Peyer's patch (tissue), 4 donors: ENCODE measurements at places on chromosomes 1 and 21. TPM values are rescaled to one million over a fixed set of nuclear protein-coding genes. Genes with fewer than 3 reads are reported as not detected.
A peak's percentile ranks its signal among the peaks of the same experiment; 100 is the strongest.

RHD gene
- total RNA-seq = not detected

CDC14A gene
- 97.6 TPM for total RNA-seq

- no peaks in the 10 kb centered on the region for H3K4me1 ChIP-seq
- no peak overlapping the region for H3K4me3 ChIP-seq
Observed at GRCh38 chr21:21845901-21846300, 847.7 kb downstream of the NCAM2 start.

TFAP2E gene
- total RNA-seq = not detected

GRCh38 chr1:107949467-107950253 lies 15.3 kb downstream of the VAV3 start:
- H3K4me1 ChIP-seq = no peaks in the 10 kb centered on the region
- no peaks in the 10 kb centered on the region for H3K36me3 ChIP-seq
- H3K27me3 ChIP-seq = no peaks in the 10 kb centered on the region
- no peak overlapping the region for H3K27ac ChIP-seq
- H3K4me3 ChIP-seq = no peak overlapping the region
- no peak for DNase-seq

TPTE gene
- total RNA-seq = not detected

GRCh38 chr1:54356680-54357147 lies 49.5 kb downstream of the SSBP3 start:
- no peak for DNase-seq
- H3K4me3 ChIP-seq = peak overlapping the region; percentile 24
- H3K4me1 ChIP-seq = no peaks in the 10 kb centered on the region
- H3K27ac ChIP-seq = no peak overlapping the region

DNA sequence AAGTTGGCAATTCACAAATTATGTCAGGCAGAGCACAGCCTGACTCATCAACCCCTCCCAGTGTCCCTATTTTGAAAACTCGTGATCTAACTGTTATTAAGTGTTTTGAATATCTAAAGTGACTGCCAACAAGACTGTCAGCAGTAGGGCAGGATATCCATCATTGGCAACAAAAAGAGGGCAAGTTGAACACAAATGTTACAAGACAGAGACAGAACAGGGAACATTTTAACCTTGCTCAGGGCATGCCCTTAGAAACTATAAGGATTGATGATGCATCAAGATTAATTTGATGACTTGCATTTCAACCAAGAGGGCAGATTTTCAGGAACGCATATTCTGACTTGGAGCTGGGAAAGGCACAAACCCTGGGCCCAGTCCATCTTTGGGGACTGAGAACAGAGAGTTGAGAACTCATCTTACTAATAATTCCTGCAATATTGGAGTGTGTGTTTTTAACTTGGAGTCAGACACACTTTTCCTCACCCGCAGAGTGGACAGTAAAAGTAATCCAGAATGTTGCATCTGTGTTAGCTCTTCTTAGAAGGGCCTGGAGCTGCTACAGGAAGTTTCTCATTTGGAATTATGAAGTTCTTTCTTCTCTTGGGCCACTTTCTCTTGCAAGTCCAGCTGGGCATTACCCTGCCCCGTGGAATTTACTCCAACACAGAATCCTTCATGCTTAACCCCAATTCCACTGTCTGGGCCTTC lies 317.2 kb downstream of the LTN1 start:
- H3K27me3 ChIP-seq = no peaks in the 10 kb centered on the region
- no peaks in the 10 kb centered on the region for H3K4me1 ChIP-seq
- no peaks in the 10 kb centered on the region for H3K36me3 ChIP-seq
- no peak for DNase-seq
- H3K4me3 ChIP-seq = no peak overlapping the region
- H3K27ac ChIP-seq = no peak overlapping the region

C1orf94 gene
- total RNA-seq = not detected

- peak; percentile 33 for DNase-seq
- H3K4me3 ChIP-seq = no peak overlapping the region
- no peaks in the 10 kb centered on the region for H3K27me3 ChIP-seq
- H3K36me3 ChIP-seq = no peaks in the 10 kb centered on the region
Observed at GRCh38 chr1:16120407-16120806, 35.5 kb downstream of the EPHA2 start.

- no peaks in the 10 kb centered on the region for H3K36me3 ChIP-seq
- H3K4me3 ChIP-seq = peak overlapping the region; percentile 6
- H3K27ac ChIP-seq = peak overlapping the region; percentile 31
- peaks cover 3% of the 10 kb centered on the region for H3K27me3 ChIP-seq
- H3K4me1 ChIP-seq = peaks cover 8% of the 10 kb centered on the region
Observed at GRCh38 chr1:3774946-3775489, 2.5 kb downstream of the SMIM1 start.

DNA sequence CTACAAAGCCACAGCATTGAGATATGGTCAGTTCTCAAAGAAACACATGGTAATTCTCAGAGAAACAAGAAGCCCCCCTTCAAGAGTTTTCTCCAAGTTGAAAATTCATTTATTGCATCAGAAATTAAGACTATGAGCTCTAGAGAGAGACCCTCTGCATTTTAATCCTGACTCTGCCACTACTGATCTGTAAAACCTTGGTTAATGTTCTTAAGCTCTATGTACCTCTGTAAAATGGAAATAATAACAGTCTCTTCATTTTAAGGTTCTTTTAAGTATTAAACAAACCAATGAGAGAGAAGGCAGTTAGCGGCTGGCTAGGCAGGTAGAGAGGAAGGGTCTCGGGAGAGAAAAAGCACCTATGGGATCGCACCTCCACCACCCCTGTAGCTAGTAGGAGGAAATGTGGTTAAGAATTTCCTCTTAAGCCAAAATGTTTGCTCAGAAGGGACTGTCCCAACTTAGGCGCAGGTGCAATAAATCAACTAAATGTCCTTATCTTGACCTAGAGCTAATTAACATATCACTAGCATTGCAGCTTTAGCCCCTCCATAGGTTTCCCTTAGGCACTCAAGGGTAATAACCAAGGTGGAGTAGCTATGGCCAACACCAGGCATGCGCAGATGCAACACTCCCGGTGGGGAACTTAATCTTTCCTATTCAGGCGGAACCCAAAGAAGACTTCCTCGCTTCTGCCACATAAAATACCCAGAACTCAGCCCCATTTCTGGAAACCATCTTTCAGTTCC lies 1685.4 kb downstream of the MRPL39 start:
- no peak overlapping the region for H3K4me3 ChIP-seq
- H3K36me3 ChIP-seq = no peaks in the 10 kb centered on the region
- H3K4me1 ChIP-seq = no peaks in the 10 kb centered on the region
- DNase-seq = no peak

DNA sequence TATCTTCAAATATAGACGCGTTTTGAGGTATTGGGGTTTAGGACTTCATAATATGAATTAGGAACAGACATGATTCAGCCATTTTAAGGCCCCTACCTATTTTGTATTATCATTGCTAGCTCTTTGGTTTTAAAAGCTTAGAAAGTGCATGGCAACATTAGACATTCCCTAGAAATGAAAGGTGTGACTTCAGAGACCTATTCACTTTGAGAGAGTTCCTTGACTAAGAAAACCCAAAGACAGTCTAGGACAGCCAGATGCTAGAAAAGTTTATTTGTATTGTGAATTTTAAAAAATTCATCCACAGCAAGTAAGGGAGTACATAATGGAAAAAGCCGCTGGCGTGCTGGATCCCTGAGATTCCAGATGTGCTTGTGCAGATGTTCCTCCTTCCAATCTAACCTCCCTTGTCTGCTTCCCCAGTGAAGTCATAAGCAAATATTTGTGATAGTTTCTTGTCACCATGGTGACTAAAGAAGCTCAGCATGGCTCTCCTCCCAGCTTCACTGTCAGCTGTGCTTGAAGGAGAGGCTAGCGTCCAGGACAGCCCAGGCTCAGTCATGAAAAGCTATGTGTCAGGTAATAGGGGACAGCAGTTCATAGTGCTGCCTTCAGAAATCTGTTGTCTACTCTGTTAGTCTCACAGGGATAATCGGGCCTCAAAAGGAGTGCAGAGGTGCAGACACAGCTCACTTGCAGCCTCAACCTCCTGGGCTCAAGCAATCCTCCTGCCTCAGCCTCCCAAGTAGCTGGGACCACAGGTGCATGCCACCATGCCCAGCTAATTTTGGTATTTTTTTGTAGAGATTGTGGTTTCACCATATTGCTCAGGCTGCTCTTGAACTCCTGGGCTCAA lies 34.8 kb downstream of the KPNA6 start:
- H3K36me3 ChIP-seq = no peaks in the 10 kb centered on the region
- no peak overlapping the region for H3K4me3 ChIP-seq
- H3K4me1 ChIP-seq = no peaks in the 10 kb centered on the region
- no peak for DNase-seq
- H3K27me3 ChIP-seq = no peaks in the 10 kb centered on the region

DNA sequence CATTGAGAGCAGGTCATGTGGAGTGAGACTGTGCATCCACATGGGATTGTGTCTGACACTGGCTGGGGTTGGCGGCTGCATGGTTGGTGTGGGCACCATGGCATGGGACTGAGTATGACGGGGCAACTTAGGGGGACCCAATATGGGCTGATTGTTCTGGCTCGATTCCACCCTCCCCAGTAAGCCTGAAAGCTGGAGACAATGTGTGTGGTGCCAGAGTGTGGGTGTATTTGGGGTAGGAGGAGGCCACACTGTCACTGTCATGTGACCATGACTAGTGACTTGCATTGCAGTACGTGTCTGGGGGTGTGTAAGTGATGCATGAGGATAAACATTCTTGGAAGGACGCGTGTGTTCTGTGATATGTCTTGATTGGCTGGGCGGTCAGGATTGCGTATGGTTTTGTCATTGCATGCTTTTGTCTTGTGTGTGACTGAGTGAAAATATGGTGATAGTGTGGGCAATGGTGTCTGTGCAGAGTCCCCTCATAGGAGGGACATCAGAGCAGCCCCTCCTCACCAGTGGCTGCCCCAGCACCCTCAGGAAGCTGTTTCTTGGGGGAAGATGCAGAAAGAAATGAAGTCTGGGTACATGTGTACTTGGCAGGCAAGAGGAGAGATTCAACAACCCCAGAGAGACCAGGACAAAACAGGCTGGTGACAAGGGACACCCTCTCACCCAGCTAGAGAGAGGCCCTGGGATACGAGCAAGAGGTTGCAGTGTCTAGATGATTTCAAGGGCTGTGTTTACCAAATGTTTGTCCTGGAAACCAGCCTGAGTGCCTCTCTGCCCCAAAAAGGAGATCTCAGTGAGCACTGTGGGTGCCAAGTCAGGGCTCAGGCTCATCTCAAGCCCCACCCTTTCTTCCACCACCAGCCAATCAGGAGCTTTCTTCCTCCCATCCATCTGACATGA lies 36.3 kb downstream of the SDC3 start:
- no peak overlapping the region for H3K27ac ChIP-seq
- peaks cover 3% of the 10 kb centered on the region for H3K4me1 ChIP-seq
- H3K27me3 ChIP-seq = no peaks in the 10 kb centered on the region
- H3K4me3 ChIP-seq = no peak overlapping the region

- H3K4me3 ChIP-seq = no peak overlapping the region
- H3K4me1 ChIP-seq = no peaks in the 10 kb centered on the region
- no peak for DNase-seq
- no peak overlapping the region for H3K27ac ChIP-seq
- no peaks in the 10 kb centered on the region for H3K27me3 ChIP-seq
- no peaks in the 10 kb centered on the region for H3K36me3 ChIP-seq
Observed at GRCh38 chr1:2460203-2460602, 15.9 kb upstream of the PLCH2 start.

CELA3B gene
- total RNA-seq = not detected

DNA sequence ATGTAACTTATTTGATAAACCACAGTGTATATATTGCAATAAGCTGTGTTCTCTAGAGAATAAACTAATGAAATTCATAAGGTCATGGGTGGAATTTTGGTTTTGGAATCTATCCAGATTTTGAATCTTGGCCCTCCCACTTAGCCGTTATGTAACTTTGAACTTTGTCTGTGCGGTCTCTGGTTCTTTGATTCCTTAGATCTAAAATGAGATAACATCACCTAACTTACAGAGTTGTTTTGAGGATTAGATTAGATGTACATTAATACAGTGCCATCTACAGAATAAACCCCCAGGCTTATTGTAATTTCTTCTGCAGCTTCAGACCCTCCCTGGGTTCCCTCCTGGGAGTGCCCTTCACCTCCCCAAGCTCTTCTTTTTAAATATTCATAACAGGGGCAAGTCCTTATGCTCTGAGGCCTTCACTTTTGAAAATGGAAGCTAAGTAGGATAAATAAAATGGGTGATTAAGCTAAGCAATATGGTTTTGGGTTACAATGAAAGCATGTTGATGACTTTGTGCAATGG lies 124.3 kb downstream of the ATG4C start:
- H3K27ac ChIP-seq = no peak overlapping the region
- no peaks in the 10 kb centered on the region for H3K4me1 ChIP-seq
- no peaks in the 10 kb centered on the region for H3K27me3 ChIP-seq
- DNase-seq = no peak
- no peaks in the 10 kb centered on the region for H3K36me3 ChIP-seq

GRCh38 chr1:247924868-247925267 lies at the start of gene OR2AJ1:
OR2AJ1 (plus strand) TSS chr1:247924889; CDS start chr1:247933769, 8,880 bp downstream.
- no peaks in the 10 kb centered on the region for H3K36me3 ChIP-seq
- H3K27me3 ChIP-seq = no peaks in the 10 kb centered on the region
- no peak within 1 kb of the TSS for H3K27ac ChIP-seq
- no peak for DNase-seq
- H3K4me3 ChIP-seq = no peak within 1 kb of the TSS

DNA sequence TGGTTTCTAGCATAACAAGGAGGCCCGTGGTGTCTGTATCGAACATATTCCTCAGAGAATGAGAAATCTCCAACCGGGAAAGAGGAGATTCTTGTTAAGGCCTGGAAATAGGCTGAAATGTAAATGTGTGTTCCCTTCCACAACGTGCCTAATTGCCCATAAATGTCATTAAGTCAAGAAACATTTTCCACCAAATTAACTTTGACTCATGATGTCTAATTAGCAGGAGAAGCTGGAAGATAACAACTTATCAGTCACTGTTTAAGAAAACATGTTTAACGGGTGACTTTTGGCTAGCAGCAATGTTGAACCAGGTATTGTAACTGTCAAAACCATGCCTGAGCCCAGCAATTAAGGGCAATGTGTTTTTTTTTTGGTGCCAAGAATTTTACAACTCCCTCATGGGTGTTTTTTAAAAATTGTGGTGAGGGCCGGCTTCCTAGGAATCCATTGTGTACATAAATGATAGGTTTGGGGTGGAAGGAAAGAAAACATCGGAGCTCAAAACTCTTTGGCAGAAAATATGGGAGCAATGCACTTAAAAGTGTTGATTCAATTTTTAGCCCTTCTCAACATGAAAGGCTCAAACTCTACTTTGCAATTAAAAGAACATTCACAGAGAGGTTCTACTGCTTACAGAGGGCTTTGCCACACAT lies 67.0 kb downstream of the OLIG1 start:
- H3K27ac ChIP-seq = no peak overlapping the region
- H3K36me3 ChIP-seq = no peaks in the 10 kb centered on the region
- no peak overlapping the region for H3K4me3 ChIP-seq
- DNase-seq = no peak
- no peaks in the 10 kb centered on the region for H3K27me3 ChIP-seq
- no peaks in the 10 kb centered on the region for H3K4me1 ChIP-seq

DNA sequence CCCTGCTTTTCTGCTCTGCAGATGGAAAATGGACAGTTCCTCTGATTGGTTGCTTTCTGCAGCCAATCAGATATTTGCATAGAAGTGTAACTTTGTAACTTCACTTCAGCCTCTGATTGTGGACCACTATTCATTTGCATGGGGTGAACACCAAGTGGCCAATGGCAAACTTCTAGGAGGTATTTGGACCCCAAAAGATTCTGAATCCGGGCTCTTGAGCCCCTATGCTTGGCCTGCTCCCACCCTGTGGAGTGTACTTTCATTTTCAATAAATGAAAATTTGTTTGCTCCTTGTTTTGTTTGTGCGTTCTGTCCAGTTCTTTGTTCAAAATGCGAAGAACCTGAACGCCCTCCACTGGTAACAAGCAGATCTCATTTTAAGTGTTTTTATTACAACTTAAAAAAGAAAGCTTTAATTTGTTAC lies 6.4 kb upstream of the GSTM4 start:
- no peak overlapping the region for H3K4me3 ChIP-seq
- no peak for DNase-seq
- peaks cover 4% of the 10 kb centered on the region for H3K4me1 ChIP-seq
- H3K36me3 ChIP-seq = no peaks in the 10 kb centered on the region
